ENCODE measurements at places on chromosomes 7 and 10.

- DNase-seq = peak; percentile 29
These were observed 72.6 kb upstream of the OPALIN start for GRCh38 chr10:96431211-96431970.

DNA sequence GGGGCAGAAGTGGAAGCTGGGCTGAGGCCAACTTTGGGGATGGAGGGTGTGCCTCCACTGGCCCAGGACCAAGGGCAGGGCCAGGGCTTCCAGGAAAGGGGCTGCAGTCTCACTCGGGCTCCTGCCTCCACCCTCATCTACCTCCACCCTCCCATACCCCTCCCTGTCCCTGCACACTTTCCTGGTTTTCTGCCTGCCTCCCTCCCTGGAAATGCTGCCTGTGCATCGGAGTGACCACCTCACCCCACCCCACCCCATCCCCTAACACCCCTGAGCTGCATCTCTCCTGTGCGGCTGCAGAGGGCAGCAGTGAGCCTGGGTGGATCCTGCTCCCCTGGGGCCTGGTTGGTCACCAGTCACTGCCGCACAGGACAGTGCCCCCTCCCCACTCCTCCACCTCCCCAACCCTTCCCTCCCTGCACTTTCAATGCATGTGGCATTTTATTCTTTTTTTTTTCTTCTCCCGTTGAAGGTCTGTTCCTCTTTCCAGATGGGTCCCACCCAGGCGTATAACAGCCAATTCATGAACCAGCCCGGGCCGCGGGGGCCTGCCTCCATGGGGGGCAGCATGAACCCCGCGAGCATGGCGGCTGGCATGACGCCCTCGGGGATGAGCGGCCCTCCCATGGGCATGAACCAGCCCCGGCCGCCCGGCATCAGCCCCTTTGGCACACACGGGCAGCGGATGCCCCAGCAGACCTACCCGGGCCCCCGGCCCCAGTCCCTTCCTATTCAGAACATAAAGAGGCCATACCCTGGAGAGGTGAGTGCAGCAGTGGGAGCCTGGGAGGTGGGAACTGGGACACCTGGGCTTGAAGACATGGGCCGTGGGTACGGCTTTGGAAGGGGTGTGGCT lies 54.1 kb upstream of the PPIF start:
- peak; percentile 58 for DNase-seq

DNA sequence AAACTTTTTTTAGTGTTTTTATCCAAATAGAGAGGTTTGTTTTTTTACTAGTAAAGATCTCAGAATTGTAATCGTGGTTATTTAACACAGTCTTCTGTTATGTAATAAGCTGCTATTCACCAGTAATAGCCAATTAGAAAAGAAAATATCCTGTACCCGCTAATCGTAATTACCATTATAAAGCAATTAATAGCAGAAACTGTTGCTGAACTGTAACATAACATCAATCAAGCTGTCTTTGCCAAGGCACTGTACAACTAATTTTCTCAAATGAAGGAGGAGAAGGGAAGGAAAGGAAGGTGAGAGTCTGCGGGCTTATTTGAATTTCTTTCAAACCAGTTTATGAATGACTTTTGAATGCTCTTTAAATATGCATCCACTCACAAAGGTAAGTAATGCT lies 9.3 kb downstream of the ZNF277 start:
- no peak for DNase-seq

GRCh38 chr10:102285133-102285532 lies 39.8 kb downstream of the GBF1 start:
- no peak for DNase-seq
